ENCODE measurements at places on chromosomes 7 and 10.

GRCh38 chr10:79404231-79404609 is 41.2 kb downstream of the ZCCHC24 start:
- H3K27me3 ChIP-seq = no peaks in the 10 kb centered on the region
- no peak overlapping the region for H3K27ac ChIP-seq
- DNase-seq = peak; percentile 88
- no peaks in the 10 kb centered on the region for H3K4me1 ChIP-seq

DNA sequence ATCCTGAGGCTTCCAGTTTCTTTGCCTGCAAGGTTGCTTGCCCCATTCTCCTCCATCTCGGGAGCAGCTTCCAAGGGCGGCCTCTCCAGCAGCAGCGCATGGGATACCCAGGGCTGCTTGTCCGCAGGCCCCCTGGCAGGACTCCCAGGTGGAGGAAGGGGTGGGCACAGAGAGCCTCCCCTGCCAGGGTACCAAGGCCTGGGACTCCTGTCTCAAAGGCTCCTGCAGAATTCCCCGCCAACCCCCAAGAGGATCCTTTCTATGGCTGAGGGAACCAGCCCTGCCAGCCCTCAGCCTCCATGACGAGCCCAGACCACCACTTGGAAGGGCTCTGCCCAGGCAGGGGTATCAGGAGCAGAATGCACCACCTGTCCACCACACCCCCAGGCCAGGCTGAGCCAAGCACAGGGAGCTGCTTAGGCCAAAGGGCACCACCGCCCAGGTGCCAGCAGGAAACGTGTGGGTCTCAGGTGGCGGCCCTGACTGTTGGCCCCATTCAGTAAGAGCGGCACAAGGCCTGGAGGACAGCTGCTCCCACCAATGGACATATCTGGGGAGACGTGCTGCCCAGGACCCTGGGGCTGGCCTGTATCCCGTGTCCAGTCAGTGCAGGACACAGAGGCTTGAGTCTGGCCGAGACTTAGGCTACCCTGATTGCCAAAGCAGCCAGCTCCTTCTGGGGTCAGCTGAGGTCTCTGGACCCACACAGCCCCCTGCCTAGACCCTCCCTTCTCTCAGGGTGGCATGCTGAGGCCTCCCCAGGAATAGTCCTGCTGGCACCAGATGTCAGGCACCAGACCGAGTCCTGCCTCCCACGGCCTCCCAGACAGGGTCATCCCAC is 33.8 kb upstream of the INPP5A start:
- no peak for DNase-seq
- H3K4me1 ChIP-seq = peaks cover 22% of the 10 kb centered on the region
- H3K4me3 ChIP-seq = no peak overlapping the region
- no peak overlapping the region for H3K27ac ChIP-seq
- no peaks in the 10 kb centered on the region for H3K27me3 ChIP-seq
- H3K36me3 ChIP-seq = no peaks in the 10 kb centered on the region

- H3K27ac ChIP-seq = no peak overlapping the region
- H3K4me3 ChIP-seq = no peak overlapping the region
- H3K27me3 ChIP-seq = no peaks in the 10 kb centered on the region
- H3K36me3 ChIP-seq = peaks cover 5% of the 10 kb centered on the region
- H3K4me1 ChIP-seq = peaks cover 78% of the 10 kb centered on the region
- DNase-seq = no peak
These were observed 25.4 kb downstream of the KAT6B start for GRCh38 chr10:74851831-74852230.

GRCh38 chr7:20796500-20796899 is 9.8 kb upstream of the SP8 start:
- peaks cover 98% of the 10 kb centered on the region for H3K27me3 ChIP-seq
- peaks cover 14% of the 10 kb centered on the region for H3K4me1 ChIP-seq
- peak; percentile 16 for DNase-seq
- H3K4me3 ChIP-seq = no peak overlapping the region
- H3K27ac ChIP-seq = no peak overlapping the region

DNA sequence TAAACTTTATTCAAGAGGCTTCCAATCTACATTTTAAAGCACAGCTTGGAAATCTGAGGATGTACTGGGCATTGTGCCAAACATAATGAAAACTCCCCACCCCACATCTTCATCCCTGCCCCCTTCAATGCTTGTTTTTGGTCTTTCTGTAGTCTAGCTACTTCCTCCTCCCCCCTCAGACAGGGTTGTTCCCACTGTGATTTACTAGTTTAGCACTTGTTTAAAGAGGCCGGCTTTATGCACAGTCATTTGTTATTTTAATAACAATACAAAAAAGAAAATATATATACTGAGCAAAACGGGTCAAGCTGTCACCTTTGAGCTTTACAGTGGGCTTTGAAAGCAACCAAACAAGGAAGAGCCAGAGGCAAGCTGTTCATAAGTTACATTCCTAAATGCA is 132.6 kb downstream of the CHRM2 start:
- DNase-seq = peak; percentile 27
- H3K4me1 ChIP-seq = peaks cover 32% of the 10 kb centered on the region
- no peak overlapping the region for H3K27ac ChIP-seq

GRCh38 chr7:115707258-115708012 is 323.1 kb downstream of the TFEC start:
- no peak for DNase-seq
- no peaks in the 10 kb centered on the region for H3K36me3 ChIP-seq
- H3K27ac ChIP-seq = no peak overlapping the region

DNA sequence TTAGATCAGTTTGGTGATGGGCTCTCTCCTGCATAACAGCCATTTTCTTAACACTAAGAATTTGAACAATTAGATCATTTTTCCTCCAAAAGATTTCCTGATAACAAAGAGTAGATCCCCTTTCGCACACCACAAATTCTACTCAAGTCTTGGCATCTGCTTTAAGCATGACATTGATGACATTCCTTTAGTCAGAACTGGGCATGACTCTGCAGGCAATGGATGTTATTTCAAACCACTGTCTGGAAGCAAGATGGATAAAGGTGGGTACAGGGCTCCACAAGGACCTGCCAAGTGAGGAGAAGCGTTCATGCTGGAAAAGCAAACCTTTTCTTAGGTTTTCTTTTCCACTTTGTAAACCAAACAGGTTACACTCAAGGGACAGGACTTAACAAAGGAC is 123.5 kb downstream of the GLCCI1 start:
- H3K27me3 ChIP-seq = no peaks in the 10 kb centered on the region
- peaks cover under 1% of the 10 kb centered on the region for H3K36me3 ChIP-seq
- H3K4me1 ChIP-seq = peaks cover 9% of the 10 kb centered on the region
- no peak for DNase-seq
- no peak overlapping the region for H3K27ac ChIP-seq

DNA sequence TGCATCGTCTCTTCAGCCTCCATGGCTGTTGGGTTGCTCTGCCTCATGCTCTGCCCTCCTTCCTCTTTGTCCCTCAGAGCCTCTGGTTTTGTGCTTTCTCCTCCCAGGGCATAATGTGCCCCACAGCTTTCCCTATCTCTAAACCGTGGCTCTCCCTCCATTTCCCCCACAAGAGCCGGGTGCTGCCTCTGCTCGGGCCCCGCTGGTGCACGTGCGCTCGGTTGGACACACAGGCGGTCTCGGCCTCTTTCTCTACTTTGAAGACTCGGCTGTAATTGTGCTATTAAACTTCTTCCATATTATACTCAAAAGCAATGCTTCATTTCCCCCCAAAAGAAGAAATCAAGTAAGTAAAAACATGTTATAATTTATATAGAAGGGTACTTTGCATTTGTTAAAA is 109.7 kb upstream of the KLF14 start:
- peaks cover 5% of the 10 kb centered on the region for H3K27me3 ChIP-seq
- no peak for DNase-seq
- H3K27ac ChIP-seq = no peak overlapping the region
- no peak overlapping the region for H3K4me3 ChIP-seq
- no peaks in the 10 kb centered on the region for H3K36me3 ChIP-seq
- no peaks in the 10 kb centered on the region for H3K4me1 ChIP-seq

- H3K27ac ChIP-seq = no peak overlapping the region
- H3K4me1 ChIP-seq = no peaks in the 10 kb centered on the region
- H3K36me3 ChIP-seq = no peaks in the 10 kb centered on the region
- no peak overlapping the region for H3K4me3 ChIP-seq
- H3K27me3 ChIP-seq = no peaks in the 10 kb centered on the region
These were observed 40.1 kb downstream of the IQUB start for GRCh38 chr7:123494193-123494796.

DNA sequence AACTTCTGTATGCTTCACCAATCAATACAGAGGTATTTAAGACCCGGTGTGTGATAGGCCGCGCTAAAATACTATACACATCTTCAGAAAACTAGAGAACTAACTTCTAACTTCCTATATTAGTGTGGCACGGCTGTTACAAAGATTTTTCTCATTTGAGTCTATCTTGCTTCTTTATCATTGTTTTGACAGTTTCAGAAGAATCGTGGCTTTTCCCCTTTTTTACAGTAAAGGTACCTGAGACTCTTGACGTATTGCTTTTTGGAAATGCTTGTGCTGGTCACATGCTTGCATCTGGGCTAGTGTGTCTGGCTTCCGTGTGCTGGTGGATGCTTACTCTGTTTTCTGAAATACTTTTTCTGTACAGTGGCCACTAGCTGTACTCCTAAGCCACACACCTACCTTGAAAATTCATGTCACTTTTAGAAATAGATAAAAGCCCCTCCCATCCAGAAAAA is 12.7 kb downstream of the IKZF1 start:
- H3K4me1 ChIP-seq = no peaks in the 10 kb centered on the region
- no peak overlapping the region for H3K4me3 ChIP-seq
- H3K36me3 ChIP-seq = no peaks in the 10 kb centered on the region
- H3K27me3 ChIP-seq = no peaks in the 10 kb centered on the region
- peak overlapping the region; percentile 84 for H3K27ac ChIP-seq

GRCh38 chr10:49645871-49646870 is 32.3 kb downstream of the CHAT start:
- no peak for DNase-seq
- H3K27ac ChIP-seq = no peak overlapping the region
- H3K27me3 ChIP-seq = peaks cover 19% of the 10 kb centered on the region
- H3K4me1 ChIP-seq = no peaks in the 10 kb centered on the region
- no peaks in the 10 kb centered on the region for H3K36me3 ChIP-seq

DNA sequence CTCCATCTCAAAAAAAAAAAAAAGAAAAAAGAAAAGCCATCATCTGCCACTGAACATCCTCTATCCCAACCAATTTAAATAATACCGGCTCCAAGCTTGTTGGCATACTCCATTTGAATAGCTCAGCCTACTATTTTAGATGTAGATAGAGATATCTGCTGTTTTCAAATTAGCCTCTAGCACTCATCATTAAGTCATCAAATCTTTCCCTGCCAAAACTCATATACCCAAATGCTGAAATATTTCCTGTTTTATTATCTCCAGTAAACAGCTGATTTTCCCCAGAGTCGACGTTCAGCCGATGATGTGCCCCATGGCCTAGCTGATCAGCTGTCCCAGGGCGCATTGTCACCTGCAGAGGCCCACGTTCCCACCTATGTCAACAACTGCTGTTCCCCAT is 34.5 kb upstream of the FRMD4A start:
- H3K4me3 ChIP-seq = no peak overlapping the region
- H3K27me3 ChIP-seq = no peaks in the 10 kb centered on the region
- H3K27ac ChIP-seq = no peak overlapping the region

GRCh38 chr10:71613261-71613777 is 106.3 kb downstream of the C10orf105 start:
- H3K4me1 ChIP-seq = peaks cover 15% of the 10 kb centered on the region
- H3K27ac ChIP-seq = peak overlapping the region; percentile 52
- DNase-seq = peak; percentile 74
- H3K4me3 ChIP-seq = no peak overlapping the region
- no peaks in the 10 kb centered on the region for H3K27me3 ChIP-seq
- no peaks in the 10 kb centered on the region for H3K36me3 ChIP-seq

GRCh38 chr7:28417321-28417940 is 5.1 kb downstream of the CREB5 start:
- no peaks in the 10 kb centered on the region for H3K36me3 ChIP-seq
- H3K4me1 ChIP-seq = no peaks in the 10 kb centered on the region
- H3K27me3 ChIP-seq = no peaks in the 10 kb centered on the region
- no peak for DNase-seq
- H3K27ac ChIP-seq = peak overlapping the region; percentile 29

DNA sequence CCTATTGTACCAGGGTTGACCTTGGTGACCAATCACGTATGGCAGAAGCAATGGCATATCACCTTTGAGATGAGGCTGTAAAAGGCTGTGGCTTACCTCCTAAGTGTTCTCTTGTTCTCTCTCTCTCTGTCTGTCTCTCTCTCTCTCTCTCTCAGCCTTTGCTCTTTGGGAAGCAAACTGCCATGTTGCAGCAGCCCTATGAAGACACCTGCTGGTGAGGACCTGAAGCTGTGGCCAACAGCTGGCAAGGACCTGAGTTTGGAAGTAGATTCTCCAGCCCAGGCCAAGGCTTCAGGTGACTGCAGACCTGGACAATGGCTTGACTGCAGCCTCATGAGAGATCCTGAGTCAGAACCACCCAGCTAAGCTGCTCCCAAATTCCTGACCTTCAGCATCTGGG is 161.4 kb downstream of the GPAM start:
- H3K36me3 ChIP-seq = no peaks in the 10 kb centered on the region
- no peak overlapping the region for H3K4me3 ChIP-seq
- H3K27me3 ChIP-seq = no peaks in the 10 kb centered on the region
- no peak overlapping the region for H3K27ac ChIP-seq
- DNase-seq = no peak

- H3K4me3 ChIP-seq = no peak overlapping the region
- H3K36me3 ChIP-seq = no peaks in the 10 kb centered on the region
- DNase-seq = no peak
- H3K27me3 ChIP-seq = no peaks in the 10 kb centered on the region
These were observed 147.3 kb downstream of the NRCAM start for GRCh38 chr7:108308903-108309302.

DNA sequence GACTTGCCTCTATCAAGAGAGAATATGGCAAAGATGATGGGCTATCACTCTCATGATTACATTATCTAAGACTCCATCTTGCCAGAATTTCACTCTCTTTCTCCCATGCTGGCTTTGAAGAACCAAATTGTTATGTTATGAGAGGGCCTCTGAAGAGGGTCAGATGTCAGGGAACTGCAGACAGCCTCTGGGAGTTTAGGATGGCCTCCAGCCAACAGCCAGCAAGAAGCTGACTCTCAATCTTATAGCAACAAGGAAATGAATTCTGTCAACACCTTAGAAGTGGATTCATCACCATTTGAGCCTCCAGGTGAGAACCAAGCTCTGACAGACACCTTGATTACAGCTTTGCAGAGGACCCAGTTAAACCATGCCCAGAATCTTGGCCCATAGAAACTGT is 33.6 kb downstream of the ZNF22 start:
- H3K36me3 ChIP-seq = no peaks in the 10 kb centered on the region
- H3K4me1 ChIP-seq = no peaks in the 10 kb centered on the region
- no peaks in the 10 kb centered on the region for H3K27me3 ChIP-seq
- H3K27ac ChIP-seq = no peak overlapping the region

GRCh38 chr10:121910673-121911420 is 17.0 kb downstream of the ATE1 start:
- no peak overlapping the region for H3K4me3 ChIP-seq
- H3K27ac ChIP-seq = no peak overlapping the region
- DNase-seq = no peak

- no peaks in the 10 kb centered on the region for H3K27me3 ChIP-seq
- no peak for DNase-seq
- no peak overlapping the region for H3K27ac ChIP-seq
- no peak overlapping the region for H3K4me3 ChIP-seq
- H3K4me1 ChIP-seq = no peaks in the 10 kb centered on the region
These were observed 167.1 kb upstream of the FAM3C start for GRCh38 chr7:121563177-121563576.

All from stomach (tissue), 19 donors.